ENCODE measurements at places on chromosomes 6 and 20.

DNA sequence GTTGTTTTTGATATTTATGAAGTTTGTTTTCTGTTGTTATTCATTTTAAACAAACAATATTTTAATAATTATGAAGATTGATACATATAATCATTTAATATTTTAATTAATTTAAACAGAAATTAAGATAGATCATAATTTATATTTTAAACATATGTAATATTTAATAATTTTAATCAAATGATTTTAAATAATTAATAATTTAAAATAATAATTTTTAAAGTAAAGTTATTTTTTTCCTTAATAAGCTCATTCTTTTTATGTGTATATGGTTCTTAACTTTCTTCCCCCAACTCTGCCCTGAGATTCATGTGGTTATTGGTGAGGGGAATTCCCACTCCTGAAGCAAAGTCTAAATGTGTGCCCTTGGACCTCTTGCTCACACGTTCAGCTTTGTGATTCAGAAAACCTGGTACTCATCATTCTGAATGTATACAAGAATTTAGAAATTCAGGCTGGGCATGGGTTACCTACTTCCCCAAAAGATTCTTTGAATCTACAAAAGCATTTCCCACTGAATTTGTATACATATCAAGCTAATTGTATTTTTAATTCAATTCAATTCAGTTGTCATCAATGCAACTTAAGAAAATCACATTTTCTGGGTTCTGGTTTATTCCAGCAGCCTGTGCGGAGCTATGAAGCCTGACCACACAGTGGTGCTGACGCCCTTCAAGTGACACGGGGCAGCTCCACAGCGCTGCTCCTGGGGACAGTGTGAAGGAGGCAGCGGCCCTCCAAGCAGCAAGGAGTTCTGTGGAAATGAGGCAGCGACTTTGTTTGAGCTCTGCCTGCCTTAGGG, 168.9 kb upstream of the UST start:
- H3K4me3 ChIP-seq, result no peak overlapping the region
- DNase-seq, result peak; percentile 73
- H3K27me3 ChIP-seq, result no peaks in the 10 kb centered on the region

DNA sequence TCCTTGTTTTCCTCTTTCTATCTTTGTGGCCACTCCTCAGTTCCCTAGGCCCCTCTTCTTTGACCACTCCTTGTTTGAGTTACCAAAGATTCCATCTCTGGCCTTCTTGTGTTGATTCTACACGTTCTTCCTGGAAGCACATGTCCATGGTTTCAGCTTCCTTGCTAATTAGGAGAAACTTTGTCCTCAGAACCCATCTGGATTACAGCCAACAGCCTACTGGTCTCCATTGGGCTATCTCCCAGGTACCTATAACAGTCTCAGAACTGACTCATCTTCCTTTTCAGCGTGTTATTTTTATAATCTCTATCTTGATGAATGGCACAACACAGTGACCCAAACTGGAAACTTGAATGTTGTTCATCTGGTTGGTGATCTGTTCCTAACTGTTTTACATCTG, 17.5 kb downstream of the PTPRA start:
- DNase-seq, result no peak
- H3K27ac ChIP-seq, result no peak overlapping the region
- peaks cover 9% of the 10 kb centered on the region for H3K4me1 ChIP-seq
- no peaks in the 10 kb centered on the region for H3K36me3 ChIP-seq
- H3K27me3 ChIP-seq, result no peaks in the 10 kb centered on the region

- peaks cover 29% of the 10 kb centered on the region for H3K36me3 ChIP-seq
- peak overlapping the region; percentile 64 for H3K27ac ChIP-seq
- H3K27me3 ChIP-seq, result no peaks in the 10 kb centered on the region
- DNase-seq, result no peak
- no peak overlapping the region for H3K4me3 ChIP-seq
Observed at GRCh38 chr6:150880336-150880735, 14.8 kb downstream of the MTHFD1L start.

- no peak overlapping the region for H3K27ac ChIP-seq
- no peak overlapping the region for H3K4me3 ChIP-seq
- no peak for DNase-seq
Observed at GRCh38 chr6:39268171-39268570, 38.9 kb upstream of the KCNK5 start.

- peak overlapping the region; percentile 84 for H3K4me3 ChIP-seq
- H3K27me3 ChIP-seq, result peaks cover 6% of the 10 kb centered on the region
- H3K36me3 ChIP-seq, result no peaks in the 10 kb centered on the region
- H3K4me1 ChIP-seq, result peaks cover 3% of the 10 kb centered on the region
Observed at GRCh38 chr6:28758046-28758817, 165.6 kb downstream of the TRIM27 start.

DNA sequence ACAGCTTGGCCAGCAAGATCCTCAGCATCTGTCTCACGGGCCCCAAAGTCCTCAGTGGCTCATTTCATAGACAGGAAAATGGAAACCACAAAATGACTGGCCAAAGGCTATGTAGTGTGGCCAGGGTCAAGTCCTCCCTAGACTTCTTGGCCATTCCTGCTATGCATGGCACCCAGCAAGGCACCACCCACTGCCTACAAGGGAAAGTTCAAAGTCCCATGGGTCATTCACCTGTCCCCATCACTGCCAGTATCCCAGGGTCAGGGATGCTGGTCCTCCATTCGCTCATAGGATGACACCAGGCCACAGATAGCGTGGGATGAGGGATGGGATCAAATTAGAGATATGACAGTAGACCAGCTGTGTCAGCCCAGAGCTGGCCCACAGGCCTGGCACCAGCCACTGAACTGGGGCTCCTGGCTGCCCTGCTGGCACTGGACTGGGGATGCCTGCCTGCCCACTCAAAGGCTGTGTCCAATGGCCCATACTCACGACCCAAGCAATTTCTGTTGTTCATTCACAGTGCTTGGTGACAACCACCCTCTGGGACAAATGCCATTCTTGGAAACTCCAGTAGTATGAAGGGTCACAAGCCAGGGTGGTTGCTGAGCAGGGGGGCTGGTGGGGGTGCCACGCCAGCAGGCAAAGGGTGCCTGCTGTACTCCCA, 11.6 kb downstream of the ADISSP start:
- H3K27me3 ChIP-seq, result peaks cover 25% of the 10 kb centered on the region
- H3K4me1 ChIP-seq, result peaks cover 3% of the 10 kb centered on the region
- no peak overlapping the region for H3K4me3 ChIP-seq
- H3K36me3 ChIP-seq, result peaks cover 8% of the 10 kb centered on the region
